ENCODE measurements at places on chromosomes 6 and 20. TPM values are rescaled to one million over a fixed set of nuclear protein-coding genes. Genes with fewer than 3 reads are reported as not detected.

PTGIS gene
- 33.6 TPM for total RNA-seq

DNA sequence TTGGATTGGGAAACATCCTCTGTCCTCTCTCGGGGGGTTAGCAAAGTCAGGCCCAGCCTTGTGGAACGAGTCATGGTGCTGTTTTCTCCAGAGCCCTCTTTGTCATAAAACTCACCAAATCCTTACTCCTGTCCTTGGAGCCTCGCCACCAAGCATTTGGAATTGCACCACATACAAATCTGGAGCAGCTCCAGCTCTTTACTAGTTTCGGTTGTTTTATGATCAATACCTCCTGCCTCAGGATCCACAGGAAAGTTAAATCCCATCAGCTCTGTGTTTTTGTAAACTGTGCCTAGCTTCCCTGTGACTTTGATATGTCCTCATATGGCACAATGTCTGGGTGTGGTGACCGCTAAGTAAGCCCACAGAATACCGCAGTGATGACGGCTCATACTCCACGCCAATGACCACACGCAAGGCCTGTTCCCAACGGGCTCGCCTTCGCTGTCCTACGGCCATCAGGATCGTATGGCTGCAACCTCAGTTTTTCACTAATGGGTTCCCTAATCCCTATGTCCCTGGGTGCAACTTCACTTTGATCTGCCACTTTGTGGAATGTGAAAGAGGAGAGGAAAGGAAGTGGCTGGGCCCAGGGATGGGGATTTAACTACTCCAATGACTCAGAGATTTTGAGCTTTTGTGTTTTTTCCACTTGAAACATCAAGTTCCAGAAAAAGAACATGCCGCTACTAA is 111.3 kb upstream of the FOXQ1 start:
- peak; percentile 78 for DNase-seq

DNA sequence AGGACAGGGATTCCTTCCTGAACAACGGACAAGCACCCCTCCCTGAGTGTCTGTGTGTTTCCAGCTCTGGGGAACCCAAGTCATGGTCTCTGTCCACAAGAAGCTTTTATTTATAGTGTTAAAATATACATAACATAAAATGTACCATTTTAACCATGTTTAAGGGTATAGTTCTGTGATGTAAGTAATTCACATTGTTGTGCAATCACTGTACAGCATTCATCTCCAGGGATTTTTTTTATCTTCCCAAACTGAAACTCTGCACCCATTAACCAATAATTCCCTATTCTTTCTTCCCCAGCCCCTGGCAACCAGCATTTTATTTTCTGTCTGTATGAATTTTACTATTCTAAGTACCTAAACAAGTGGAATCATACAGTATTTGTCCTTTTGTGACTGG is 84.2 kb downstream of the FOXF2 start:
- no peak for DNase-seq

GRCh38 chr6:53066077-53066417 is 843 bp downstream of the FBXO9 start:
- DNase-seq = peak; percentile 59

DNA sequence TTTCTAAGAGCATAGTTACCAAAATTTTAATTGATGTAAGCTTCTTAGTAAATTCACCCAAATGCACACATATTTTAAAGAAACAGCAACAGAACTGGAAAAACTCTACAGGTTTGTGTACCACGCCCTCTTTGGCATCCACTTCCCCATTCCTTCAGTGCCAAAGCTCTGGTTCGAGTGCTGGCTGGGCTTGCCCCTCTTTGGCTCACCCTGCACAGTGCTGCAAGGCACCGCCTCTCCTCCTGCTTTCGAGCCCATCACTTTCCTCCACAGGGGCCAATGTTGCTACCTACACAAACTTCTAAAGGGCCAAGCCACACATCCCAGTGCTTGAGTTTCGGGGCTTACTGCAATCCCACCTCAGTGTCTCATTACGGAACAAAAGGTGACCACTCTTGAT is 9.6 kb downstream of the LRP11 start:
- DNase-seq = no peak

DNA sequence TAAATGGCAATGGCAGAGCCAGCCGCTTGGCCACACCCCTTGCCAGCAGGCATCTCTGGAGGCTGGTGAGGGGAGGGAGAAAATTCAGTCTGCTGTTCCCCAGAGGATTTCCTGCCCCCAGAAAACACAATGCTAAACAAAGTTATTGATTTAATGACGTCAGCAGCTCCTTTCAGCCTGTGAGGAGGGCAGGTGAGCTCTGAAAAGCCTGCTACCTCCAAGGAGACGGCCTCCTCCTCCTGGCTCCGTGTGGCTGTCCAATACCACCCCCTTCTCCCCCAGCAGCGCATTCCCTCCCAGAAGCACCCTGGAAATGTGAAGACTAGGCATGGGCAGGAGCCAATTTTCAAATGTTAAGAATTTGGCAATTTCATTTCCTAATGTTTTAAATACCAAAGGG is 393.1 kb downstream of the ZFAND3 start:
- no peak for DNase-seq

SALL4 gene
- 3.5 TPM for total RNA-seq

RAE1 gene
- total RNA-seq = 22.7 TPM

CTSZ gene
- total RNA-seq = 223 TPM

PCSK2 gene
- not detected for total RNA-seq

- no peak for DNase-seq
Observed at GRCh38 chr6:163706500-163707087, 292.1 kb downstream of the QKI start.

DNA sequence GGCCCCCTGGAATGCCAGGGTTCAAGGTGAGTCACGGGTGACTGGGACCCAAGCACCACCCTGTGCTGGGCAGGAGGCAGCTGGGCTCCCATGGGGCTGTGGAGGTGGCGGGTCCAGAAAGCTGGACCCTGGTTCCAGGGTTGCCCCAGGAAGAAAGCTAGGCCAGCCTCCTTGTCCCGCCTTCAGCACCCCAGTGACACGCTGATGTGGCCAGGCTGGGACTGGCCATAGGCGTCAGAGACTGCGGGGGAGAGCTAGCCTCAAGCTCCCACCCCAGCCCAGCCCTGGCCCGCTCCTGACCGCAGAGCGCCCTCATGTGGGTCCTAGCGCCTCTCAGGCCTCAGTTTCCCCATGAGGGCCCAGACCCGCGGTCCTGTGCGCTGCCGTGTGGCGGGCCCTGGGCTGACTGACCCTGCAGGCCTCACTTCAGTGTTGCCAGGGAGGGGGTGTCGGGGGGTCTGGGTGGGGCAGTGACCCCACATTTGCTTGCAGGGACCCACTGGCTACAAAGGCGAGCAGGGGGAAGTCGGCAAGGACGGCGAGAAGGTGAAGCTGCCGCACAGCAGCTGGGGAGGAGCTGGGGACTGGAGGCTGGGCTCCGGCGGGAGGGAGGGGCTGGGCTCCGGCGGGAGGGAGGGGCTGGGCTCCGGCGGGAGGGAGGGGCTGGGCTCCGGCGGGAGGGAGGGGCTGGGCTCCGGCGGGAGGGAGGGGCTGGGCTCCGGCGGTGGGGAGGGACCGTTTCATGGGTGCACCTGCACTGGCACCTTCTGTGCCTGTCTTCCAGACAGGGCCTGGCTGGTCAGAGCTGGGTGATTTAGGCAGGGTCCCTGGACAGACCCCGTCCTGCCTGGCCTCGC is 7.9 kb downstream of the COL9A3 start:
- DNase-seq = peak; percentile 94

- DNase-seq = no peak
Observed at GRCh38 chr6:110342759-110343158, 15.4 kb downstream of the METTL24 start.

DNA sequence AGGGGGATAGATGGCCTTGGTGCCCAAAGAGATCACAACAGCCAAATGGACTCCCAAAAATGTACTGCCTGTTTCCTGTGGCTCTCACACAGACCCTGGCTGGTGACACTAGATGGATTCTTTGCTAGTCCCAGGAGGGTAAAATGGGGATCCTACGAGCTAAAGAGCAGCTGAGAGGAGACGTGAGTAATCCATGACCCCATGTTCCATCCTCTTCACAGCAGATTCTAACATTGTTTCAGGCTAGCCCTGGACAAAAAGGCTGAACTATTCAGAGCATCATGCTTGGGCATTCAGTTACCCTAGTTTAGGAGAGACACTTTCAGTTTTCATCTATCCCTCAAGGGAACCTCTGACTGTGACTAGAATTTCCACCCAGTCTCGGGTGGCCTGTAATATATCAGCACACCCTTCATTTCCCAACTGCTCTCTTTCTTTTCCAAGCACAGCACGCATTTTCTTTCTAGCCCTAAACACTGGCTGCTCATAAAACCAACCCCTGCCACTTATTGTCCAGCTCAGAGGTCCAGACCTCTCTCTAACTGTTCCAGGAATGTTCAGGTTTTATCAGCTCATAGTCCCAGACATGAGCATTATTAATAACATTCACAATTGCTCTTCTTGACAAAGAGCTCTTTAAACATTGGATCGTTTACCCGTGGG is 48.5 kb downstream of the SLC22A1 start:
- no peak for DNase-seq

OR2B6 gene
- not detected for total RNA-seq

SEMG1 gene
- total RNA-seq = not detected

AIG1 gene
- total RNA-seq = 70.9 TPM

PSMA7 gene
- total RNA-seq = 208 TPM

JPH2 gene
- total RNA-seq = 2.2 TPM

HLA-DQA2 gene
- total RNA-seq = not detected

DNA sequence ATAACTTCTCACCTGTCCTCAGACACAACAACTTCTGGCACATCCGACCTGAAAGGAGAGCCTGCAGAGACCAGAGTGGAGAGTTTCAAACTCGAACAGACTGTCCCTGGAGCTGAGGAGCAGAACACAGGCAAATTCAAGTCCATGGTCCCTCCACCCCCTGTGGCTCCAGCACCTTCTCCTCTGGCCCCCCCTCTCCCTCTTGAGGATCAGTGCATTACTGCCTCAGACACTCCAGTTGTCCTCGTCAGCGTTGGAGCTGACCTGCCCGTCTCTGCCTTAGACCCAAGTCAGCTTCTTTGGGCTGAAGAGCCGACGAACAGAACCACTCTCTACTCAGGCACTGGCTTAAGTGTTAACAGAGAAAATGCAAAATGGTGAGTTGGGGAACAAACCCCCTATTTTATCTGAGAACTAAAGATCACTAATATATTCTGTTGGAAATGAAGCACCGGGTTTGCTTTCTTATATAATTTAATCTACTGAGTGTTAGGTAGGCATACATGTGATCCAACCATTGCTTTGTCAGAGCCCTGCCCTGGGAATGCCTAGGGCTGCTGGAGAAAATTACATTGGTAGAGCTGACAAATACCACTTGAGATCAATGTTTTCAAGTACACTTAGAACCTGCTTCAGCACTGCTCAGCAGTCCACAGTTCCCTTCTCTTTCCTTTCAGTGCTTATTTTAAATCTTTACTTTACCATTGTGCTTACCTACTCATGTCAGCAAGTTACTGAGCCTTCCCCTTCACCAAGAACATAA is 77.5 kb upstream of the LTV1 start:
- DNase-seq = no peak

DNA sequence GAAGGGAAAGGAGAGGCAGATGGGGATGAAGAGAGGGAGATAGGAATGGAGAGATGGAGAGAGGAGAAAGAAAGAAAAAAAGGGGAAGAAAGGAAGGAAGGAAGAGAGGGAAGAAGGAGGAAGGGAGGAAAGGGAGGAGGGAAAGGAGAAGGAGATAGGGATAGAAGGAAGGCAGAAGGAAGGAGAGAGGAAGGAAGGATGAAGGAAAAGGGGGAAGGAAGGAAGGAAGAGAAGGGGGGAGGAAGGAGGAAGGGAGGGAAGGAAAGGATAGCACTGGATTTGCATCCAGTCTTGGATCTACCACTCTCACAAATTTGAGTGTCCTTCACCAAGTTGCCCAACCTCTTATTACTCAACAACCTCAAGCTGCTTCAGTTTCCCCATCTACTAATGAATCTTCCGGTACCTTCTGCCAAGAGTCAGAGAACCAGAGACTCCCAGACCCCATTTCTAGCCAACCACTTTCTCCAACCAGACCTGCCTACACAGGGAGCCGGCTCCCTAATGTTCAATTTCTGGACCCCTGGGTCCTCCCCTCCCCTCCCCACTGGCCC is 79.7 kb upstream of the FOXP4 start:
- no peak for DNase-seq

- DNase-seq = no peak
Observed at GRCh38 chr6:168269455-168270243, 49.9 kb downstream of the DACT2 start.

RIMS1 gene
- 8.3 TPM for total RNA-seq

PAK1IP1 gene
- 17.7 TPM for total RNA-seq

KCNQ2 gene
- total RNA-seq = 0.36 TPM

- no peak for DNase-seq
Observed at GRCh38 chr6:132714160-132714559, 305 bp upstream of the VNN1 start.

DNA sequence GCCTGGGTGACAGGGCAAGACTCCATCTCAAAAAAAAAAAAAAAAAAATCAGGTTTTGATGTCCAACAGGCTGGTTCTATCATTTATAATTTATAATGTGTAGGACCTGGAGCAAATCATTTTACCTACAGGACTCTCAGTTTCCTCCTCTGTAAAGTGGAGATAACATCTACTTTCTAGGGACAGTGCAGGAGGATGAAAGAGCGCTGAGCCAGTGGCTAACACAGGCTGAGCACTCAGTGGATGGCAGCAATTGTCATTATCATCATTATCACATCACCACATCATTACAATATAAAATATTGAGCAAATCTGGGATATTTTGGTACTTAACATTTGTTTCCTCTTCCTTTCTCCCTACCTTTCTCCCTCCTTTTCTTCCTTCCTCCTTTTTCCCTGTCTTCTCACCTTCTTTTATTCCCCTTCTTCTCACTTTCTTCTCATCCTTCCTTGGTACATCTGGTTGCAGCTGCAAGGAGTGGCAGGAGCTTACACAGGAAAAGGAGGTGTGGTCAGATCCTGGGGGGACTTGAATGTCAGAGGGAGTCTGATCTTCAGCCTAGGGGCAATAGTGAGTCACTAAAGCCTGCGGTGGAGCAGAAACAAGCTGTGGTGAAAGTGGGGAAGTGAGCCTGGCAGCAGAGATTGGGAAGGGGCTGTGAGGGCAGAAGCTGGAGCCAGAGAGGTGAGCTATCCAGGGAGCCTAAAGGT is 24.6 kb upstream of the CTNNBL1 start:
- DNase-seq = no peak

GRCh38 chr20:15178581-15178980 is 841.2 kb upstream of the FLRT3 start:
- no peak for DNase-seq

DNA sequence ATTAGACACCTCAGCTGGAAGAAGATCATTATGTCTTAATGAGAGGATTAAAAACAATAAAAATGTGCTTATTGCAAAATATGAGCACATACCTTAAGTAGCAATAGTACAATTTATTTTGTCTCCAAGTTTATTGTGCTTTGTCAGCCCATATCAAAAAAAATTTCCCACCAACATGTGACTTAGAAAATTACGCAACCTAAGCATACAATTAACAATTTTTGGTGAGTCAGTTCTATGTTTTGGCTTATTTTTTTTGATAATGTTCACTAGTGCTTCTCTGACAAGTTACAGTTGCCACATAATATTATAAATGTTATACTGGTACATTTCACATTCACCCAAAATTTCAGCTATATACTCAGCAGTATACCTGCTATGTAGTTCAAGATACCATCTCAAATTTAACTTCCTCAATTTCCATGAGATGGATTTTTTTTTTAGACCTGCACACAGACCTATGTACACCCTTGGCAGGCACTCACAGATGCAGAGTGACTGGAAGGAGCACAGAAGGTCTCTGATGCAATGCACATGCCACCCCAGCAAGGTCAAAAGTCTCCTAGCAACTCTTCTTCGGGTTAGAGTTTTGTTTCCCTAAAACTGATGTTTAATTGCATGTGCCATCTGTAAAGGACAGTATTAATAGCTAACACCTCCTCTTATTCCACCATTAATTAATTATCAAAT is 112.4 kb downstream of the PRKN start:
- DNase-seq = no peak

Measured in osteoblast (primary cell).